ENCODE measurements at places on chromosomes 13 and 19.
A peak's percentile ranks its signal among the peaks of the same experiment; 100 is the strongest.

DNA sequence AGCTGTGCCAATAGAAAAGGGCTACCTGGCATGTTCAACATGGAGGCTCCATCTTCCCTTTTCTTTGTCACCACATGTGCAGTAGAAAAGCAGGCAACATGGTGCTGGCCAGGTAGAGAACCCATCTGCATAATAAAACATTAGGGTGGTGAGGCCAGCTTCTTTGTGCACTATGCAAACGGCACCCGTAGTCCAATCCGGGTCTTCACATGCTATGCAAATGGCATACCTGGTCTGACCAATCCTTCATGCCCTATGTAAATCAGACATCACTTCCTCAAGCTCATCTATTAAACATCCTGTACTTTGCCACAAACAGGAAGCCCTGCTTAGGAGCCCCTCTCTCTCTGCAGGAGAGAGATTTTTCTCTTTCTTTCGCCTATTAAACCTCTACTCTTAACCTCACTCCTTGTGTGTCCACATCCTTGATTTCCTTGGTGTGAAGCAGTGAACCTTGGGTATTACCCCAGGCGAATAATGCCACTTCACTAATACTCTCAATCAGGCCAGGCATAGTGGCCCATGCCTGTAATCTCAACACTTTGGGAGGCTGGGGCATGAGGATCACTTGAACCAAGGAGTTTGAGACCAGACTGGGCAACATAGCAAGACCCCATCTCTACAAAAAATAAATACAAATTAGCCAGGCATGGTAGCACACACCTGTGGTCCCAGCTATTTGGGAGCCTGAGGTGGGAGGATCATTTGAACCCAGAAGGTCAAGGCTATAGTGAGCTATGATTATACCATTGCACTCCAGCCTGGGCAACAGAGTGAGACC lies 111.3 kb upstream of the MRI1 start:
- no peak for DNase-seq

GRCh38 chr19:17706750-17707181 lies 12.5 kb upstream of the MAP1S start:
- DNase-seq: no peak

- peak; percentile 84 for DNase-seq
These were observed 7.1 kb downstream of the LIPE start for GRCh38 chr19:42420055-42420544.

DNA sequence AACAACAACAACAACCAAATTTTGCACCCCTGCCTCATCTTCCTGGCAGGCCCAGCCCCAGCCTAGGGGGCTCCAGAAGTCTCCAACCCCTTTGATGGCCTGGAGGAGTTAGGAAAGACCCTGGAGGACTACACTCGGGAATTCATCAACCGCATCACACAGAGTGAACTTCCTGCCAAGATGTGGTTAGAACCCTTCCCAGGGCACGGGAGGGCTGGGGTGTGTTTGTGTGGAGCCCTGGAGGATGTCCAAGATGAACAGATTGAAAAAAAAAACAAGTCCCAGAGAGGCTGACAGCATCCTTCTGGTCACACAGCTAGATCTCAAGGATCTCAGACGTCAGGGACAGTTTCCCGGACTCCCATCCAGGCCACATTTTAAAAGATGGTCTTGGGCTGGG lies 13.3 kb downstream of the APOC1 start:
- no peak for DNase-seq

DNA sequence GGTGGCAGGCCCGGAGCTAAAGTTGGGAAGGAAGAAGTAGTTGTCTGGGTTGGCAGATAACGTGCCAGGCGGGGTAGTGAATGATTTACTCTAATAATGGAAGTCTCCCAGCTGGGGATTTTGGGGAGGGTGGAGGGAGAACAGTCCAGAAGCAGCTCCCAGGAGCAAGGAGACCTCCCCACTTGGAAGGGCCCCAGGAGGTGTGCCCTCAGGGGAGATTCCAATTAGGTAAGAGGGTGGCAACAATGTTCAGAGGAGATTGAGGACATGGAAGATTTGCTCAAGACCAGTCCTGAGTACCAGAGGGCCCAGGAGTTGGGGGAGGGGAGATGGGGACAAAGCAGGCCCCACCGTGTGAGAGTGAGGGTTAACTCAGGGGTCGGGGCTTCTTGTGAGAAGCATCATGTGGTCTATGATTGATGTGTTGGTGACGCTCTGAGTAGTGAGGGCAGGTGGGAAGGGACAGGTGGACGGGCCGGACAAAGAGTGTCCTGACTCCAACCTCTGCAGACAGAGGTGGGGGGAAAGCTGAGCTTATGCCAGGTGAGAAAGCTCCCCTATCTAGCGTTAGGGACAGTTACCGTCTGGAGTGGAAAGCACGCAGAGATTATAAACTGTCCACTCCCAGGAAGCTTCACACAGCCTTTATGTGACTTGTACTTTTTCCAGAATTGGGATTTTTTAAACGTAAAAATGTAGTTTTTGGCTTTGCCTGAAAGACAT lies 3.5 kb downstream of the SPINT2 start:
- DNase-seq: no peak

DNA sequence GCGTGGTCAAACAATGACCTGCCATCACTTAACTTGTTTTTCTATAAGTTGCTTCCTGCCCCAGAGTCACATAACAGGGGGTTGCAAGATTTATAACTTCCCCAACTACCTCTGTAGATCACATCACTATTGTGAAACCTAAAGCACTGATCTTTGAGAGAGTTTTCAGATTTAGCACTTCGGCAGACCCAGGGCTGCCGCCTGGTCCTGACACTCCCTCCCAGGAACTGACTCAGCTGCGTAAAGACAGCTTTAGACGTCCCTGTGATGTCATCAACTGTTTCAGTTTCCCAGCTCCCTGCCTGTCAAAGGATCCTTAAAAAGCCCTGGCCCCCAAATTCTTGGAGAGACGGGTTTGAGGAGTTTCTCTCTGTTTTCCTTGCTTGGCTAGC lies 33.3 kb downstream of the IGFL2 start:
- DNase-seq: no peak

DNA sequence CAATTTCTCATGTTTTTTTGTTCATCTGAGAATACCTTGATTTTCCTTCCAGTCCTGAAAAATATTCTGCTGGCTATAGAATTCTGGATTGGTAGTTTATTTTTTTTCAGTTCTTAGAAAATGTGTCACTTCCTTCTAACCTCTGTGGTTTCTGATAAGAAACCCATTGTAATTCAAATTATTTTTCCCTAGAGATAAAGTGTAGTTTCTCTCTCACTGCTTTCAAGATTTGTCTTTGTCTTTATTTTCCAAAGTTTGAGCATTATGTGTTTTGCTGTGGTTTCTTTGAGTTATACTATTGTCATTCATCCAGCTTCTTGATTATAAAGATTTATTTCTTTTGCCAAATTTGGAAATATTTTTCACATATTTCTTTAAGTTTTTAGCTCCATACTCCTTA lies 324.0 kb upstream of the SPRY2 start:
- no peak for DNase-seq

DNA sequence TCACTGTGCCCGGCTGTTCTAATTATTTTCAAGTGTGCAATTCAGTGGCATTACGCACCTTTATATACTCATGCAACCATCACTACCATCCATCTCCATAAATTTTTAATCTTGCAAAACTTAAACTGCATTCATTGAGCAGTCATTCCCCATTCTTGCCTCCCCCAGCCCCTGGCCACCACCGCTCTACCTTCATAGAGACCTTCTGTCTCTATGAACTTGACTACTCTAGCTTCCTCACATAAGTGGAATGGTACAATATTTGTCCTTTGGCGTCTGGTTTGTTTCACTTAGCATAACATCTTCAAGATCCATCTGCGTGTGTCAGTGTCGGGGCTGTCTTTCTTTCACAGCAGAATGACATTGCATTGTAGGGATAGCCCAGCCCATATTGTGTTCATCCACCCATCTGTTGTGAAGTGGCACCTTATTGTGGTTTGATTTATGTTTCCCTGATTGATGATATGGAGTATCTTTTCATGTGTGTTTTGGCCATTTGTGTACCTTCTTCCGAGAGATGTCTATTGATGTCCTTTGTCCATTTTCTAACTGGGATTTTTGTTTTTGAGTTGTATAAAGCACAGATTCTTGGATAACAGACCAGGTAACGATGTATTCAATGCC lies 64.8 kb upstream of the FLT1 start:
- no peak for DNase-seq

All from CD4-positive, alpha-beta T cell treated with Interleukin-10 for 1 hour (primary cell).